Purkinje cell (primary cell): ENCODE measurements at places on chromosomes 1 and 21. TPM values are rescaled to one million over a fixed set of nuclear protein-coding genes. Genes with fewer than 3 reads are reported as not detected.

SEC16B gene
- polyA plus RNA-seq, result 0.65 and 2.0 TPM in 2 replicates

APCS gene
- polyA plus RNA-seq, result not detected in 2 replicates

IFFO2 gene
- 0.50 and 0.84 TPM in 2 replicates for polyA plus RNA-seq

SDF4 gene
- polyA plus RNA-seq, result 3.7 and 10.0 TPM in 2 replicates

RHD gene
- polyA plus RNA-seq, result 0.74 TPM in 1 of 2 replicates, not detected in the other

CPLANE2 gene
- 0.20 TPM in 1 of 2 replicates, not detected in the other for polyA plus RNA-seq

ACTL8 gene
- not detected in 2 replicates for polyA plus RNA-seq

PRRX1 gene
- 2.3 and 6.9 TPM in 2 replicates for polyA plus RNA-seq

RGSL1 gene
- polyA plus RNA-seq, result 0.13 TPM in 1 of 2 replicates, not detected in the other

ZNF697 gene
- polyA plus RNA-seq, result 1.8 and 4.8 TPM in 2 replicates

CNR2 gene
- not detected in 2 replicates for polyA plus RNA-seq

GPR37L1 gene
- polyA plus RNA-seq, result 25.0 and 33.3 TPM in 2 replicates

NID1 gene
- polyA plus RNA-seq, result 0.56 and 0.77 TPM in 2 replicates

DMBX1 gene
- not detected in 2 replicates for polyA plus RNA-seq

ETV3L gene
- not detected in 2 replicates for polyA plus RNA-seq

OR10Z1 gene
- not detected in 2 replicates for polyA plus RNA-seq

TFF1 gene
- not detected in 2 replicates for polyA plus RNA-seq

SPRR2F gene
- polyA plus RNA-seq, result not detected in 2 replicates

TNFRSF18 gene
- not detected in 2 replicates for polyA plus RNA-seq

CSMD2 gene
- 0.43 and 0.85 TPM in 2 replicates for polyA plus RNA-seq

ISG15 gene
- 11.3 and 18.9 TPM in 2 replicates for polyA plus RNA-seq
